ENCODE measurements at places on chromosomes 12 and 14. TPM values are rescaled to one million over a fixed set of nuclear protein-coding genes. Genes with fewer than 3 reads are reported as not detected.
A peak's percentile ranks its signal among the peaks of the same experiment; 100 is the strongest.

The ANKRD33 gene
- total RNA-seq = not detected

The DCN gene
- not detected for total RNA-seq

The SP7 gene
- not detected for total RNA-seq

The SUDS3 gene
- total RNA-seq = 38.0 TPM

The LRRK2 gene
- total RNA-seq = 1.5 TPM

The NR1H4 gene
- not detected for total RNA-seq

The IRF2BPL gene
- total RNA-seq = 28.6 TPM

The ADCY6 gene
- 9.2 TPM for total RNA-seq

The FSCB gene
- total RNA-seq = not detected

The TCP11L2 gene
- 2.5 TPM for total RNA-seq

The RHNO1 gene
- total RNA-seq = 58.6 TPM

The ACVRL1 gene
- total RNA-seq = 1.7 TPM

The SERPINA10 gene
- not detected for total RNA-seq

The KLHL33 gene
- not detected for total RNA-seq

DNA sequence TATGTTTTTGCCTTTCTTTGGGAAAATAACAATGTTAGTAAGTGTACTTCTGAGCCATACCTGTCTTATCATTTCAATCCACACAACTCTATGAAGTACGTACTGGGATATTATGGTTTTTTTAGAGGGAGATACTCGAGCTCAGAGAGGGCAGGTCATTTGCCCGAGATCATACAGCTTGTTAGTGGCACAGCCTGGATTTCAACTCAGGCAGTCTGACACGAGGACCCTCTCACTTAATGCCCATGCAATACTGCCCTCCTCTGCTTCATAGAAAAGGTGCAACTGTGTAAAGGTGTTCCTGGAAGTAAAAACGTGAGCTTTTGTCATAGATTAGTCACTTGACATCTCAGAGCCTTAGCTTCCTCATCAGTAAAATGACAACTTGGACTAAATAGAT is 128.0 kb downstream of the NDUFA12 start:
- peak; percentile 65 for DNase-seq

DNA sequence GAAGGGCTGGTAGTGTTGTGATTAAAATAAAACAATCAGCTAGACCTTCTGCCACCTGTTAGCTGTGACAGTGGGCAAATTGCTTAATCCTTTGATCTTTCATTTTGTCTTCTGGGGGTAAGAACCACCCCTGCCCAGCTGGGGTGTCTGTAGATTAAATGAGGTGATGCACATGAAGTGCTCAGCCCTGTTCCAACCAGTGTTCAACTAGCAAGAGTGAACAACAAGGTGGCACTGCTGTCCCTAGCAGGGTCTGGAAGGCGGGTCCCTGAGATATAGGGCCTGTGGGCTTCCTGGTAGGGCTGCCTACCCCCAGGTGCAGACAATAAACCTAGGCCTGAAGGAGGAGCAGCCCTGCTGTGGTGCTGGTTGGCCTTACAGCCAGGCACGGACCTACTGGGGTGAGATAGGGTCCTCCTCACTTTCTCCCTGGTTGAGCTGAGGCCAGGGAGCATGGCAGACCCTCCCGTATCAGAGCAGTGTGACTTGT is 60.6 kb downstream of the ARL6IP4 start:
- no peak for DNase-seq

- DNase-seq = no peak
Measured at GRCh38 chr14:58871573-58871972, 233.8 kb downstream of the DACT1 start.

DNA sequence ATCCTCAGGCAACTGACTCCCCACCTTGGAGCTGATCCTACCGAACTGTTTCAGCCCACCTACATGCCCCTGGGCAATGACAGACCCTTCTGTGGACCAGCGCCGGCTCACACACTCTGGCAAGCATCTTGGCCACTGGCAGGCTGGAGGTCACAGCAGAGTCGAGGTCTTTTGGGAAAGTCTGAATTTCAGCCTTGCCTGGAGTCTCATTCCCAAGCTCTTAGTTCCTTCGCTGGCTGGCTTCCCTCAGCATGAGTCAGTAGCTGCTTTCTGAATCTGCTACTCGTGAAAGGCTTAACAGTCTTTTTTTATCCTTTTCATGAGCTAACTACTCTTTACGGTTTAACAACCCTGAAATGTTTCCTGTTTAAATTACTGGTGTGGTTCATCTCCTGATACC is 44.5 kb downstream of the ASCL4 start:
- DNase-seq = peak; percentile 65

DNA sequence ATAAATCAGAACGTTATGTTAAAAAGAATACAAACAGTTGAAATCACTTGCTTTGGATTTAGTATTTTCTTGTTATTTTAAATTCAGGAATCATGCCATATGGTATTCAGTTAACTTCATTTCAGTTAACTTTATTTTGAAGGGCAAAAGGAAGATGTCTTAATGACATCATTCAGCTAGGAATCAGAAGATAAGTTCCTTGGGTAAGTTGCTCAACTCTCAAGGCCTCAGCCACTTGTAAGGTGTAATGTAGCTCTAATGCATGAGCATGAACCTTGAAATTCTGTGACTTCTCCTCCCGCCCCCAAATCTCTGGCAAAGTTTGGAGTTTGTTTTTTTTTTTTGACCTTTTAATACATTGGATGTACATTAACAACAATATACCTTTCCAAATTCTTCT is 42.6 kb downstream of the FRS2 start:
- DNase-seq = no peak

DNA sequence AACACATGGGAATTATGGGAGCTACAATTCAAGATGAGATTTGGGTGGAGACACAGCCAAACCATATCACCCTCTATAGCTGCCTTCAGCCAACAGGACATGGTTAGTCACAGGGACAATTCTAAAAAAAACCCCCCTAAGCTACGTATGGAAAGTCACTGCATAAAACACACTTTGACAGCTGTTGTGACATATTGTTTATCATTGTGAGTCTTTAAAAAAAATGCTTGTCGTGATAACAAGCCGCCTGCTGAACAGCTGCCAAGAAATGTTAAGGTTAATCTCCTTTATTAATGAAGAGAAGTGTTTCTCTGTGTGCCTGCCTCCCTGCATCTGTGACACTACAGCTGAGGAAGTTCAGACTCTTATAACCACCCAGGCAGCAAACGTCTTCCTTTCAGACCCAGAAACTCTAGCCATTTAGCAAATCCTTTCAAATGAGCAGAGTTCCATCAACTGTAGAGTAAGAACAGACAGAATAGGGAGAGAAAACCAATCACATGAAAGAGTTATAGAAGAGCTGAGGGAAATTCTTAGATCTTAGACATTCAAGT is 1459.6 kb upstream of the TMEM132C start:
- DNase-seq = no peak

DNA sequence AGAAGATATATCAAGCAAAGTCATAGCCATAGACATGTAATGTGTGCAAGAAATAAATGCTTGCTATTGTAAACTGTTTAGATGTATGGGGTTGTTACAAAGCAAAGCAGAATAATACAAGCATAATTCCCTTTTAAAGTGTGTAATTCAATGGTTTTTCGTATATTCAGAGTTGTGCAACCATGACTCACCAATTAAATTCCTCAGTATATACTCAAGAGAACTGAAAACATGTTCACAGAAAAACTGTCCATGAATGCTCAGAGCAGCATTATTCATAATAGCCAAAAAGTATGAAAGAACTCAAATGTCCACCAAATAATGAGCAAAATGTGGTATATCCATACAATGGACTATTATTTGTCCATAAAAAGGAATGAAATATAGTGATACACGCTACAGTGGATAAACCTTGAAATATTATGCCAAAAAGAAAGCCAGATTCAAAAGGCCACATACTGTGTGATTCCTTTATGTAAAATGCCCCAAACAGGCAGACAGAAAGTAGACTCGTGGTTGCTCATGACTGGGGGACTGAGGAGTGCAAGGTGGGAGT is 9.3 kb downstream of the GXYLT1 start:
- DNase-seq = no peak

DNA sequence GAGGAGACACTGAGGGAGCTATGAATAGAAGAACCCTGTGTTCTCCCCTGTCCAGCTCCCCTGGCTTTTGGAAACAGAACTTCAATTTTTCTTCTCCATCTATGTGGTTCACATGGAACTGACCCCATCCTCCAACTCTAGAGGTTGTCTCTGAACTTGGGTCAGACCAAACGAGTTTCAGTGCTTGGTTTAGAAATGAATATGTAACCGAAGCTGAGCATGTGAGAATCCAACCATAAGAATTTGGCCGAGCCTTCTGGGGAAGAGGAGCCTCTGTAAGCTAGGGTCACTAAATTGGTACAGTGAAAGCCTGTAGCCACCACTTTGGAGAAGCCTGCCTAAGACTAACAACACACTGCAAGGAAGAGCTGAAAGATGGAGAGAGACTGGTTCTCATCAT is 464.4 kb downstream of the ZFP36L1 start:
- DNase-seq = no peak

DNA sequence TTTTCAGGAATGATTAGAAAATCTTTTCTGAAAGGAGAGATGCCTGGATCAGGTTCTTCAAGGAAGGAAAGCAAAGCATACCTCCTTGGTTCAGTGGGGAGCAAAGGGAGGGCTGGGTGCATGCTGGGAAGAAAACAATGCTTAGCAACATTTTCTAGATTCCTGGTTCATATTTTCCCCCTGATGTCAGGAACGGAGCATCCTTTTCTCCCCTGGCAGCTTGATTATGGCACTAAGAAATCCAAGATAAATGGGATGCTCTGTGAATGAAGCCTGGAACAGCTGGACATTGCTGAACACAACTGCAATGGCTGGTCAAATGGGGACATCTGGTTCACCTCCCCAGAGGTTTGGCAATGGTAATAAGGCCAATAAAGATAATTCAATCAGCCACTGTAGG is 50.9 kb downstream of the KCNA5 start:
- no peak for DNase-seq

- DNase-seq = peak; percentile 80
Measured at GRCh38 chr12:55847033-55847432, 4.3 kb upstream of the MMP19 start.

DNA sequence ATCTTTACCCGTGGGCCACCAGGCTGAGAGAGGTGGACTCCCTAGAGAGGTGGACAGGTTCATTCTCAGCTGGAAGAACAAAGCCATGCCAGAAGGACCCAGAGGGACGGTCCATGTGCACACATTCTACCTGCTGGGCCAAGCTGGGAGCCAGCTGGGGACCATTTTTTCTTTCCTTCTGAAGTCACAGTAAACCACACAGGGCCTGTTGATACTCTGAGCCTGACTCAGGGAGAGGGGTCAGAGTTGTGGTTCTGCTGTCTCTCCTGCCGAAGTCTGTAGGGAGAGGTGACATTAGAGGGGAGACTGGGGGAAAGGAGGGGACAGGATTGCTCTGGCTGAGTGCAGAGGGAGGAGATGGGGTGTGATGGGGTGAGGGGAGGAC is 148.6 kb downstream of the TSPAN9 start:
- DNase-seq = peak; percentile 73

GRCh38 chr14:85254711-85255110 is 275.2 kb upstream of the FLRT2 start:
- no peak for DNase-seq

GRCh38 chr12:7075518-7075917 is 15.0 kb downstream of the C1S start:
- no peak for DNase-seq

- no peak for DNase-seq
Measured at GRCh38 chr12:52439845-52440244, 5.7 kb upstream of the KRT75 start.

GRCh38 chr14:82776958-82777357 is 1243.3 kb upstream of the SEL1L start:
- DNase-seq = no peak

- no peak for DNase-seq
Measured at GRCh38 chr14:89600950-89601826, 184.2 kb upstream of the FOXN3 start.

DNA sequence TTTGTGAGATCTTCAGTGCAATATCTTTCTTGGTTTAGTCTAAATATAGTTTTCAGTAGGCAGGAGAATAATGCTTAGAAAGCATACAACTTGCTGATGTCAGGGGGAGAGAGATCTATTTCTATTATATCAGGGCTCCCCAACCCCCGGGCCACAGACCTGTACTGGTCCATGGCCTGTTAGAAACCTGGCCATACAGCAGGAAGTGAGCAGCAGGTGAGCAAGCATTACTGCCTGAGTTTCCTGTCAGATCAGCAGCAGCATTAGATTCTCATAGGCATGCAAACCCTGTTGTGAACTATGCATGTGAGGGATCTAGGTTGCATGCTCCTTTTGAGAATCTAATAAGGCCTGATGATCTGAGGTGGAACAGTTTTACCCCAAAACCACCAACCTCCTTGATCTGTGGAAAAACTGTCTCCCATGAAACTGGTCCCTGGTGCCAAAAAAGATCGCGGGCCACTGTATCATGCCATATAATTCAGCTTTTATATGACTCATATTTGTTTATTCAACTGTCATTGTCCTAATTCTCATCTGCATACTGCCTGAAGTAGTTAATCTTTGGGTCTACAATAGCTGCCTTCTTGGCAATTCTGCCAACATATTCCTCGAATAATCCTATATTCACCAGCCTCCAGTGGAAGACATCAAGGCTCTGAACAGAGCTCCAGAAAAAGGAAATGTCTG is 163.6 kb upstream of the DYRK2 start:
- DNase-seq = no peak
